Femur (tissue), 1 donor: ENCODE measurements at places on chromosomes 1 and 21.

DNA sequence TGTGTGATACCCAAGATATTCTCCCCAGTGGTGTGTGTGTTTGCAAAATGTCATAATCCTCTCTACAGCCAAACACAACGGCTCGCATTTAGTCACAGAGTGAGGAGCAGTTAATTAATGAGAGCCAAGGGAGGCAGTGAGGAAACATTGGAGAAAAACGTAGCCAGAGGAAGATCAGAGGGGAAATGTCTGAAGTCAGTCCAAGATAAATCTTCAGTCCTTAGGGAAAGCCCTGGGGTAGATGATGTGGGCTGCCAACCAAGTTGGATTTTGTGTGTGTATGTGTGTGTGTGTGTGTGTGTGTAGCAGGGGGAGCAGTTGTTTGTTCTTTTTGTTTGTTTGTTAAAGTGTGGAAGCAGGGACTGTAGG, 201.0 kb upstream of the PTBP2 start:
- DNase-seq: no peak

DNA sequence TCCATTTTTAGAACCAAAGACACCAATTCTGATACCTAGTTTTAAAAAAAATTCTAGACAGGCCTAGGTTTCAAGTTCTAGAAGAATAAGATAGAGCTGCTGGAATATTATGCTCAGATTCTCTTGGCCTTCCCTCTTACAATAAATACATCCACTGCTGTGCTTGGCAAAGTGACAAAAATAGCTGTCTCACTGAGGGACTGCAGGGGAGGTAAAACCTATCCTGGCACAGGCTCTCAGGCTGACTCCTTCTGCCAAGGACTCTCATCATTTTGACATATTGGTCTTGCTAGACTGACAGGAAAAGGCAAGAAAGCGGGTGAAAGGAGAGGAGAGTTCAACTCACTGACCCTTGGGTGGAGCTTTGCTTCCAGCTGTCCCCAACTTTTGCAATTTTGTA, 197.0 kb upstream of the LHX8 start:
- DNase-seq: no peak

DNA sequence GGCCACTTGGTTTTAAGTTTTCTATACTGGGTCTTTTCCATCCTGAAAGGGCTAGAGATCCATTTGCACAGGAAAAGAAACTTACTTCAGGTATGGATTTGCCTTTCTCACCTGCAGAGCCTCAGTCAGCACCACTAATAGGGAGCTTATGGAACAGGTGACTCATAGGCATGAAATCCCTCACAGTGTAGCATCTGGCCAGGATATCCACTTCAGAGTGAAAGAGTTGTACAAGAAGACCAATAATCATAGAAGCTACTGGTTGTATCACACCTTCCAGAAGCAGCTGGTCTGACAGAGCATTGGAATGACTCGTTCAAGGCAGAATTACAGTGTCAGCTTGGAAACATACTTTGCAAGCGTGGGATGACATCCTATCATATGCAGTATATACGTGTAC, 26.3 kb upstream of the SYT14 start:
- DNase-seq: no peak

DNA sequence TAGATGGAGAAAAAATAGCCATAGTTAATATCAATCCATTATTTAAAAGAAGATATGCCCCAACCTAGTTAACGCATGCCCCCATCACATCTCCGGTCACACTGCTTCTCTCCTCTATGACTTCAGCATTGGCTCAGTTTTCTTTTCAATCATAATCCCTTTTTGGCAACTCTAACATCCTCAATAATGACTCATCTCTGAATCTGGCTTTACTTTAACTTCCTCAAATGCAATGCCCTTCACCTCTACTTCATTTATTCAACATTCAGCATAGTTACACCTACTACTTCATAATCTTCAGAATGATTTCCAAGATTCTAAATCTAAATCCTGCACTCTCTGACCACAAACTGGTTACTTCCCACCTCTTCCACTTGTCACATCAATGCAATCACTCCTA, 417.3 kb downstream of the USH2A start:
- no peak for DNase-seq

GRCh38 chr1:43345120-43345519, 7.5 kb downstream of the MPL start:
- DNase-seq: no peak

DNA sequence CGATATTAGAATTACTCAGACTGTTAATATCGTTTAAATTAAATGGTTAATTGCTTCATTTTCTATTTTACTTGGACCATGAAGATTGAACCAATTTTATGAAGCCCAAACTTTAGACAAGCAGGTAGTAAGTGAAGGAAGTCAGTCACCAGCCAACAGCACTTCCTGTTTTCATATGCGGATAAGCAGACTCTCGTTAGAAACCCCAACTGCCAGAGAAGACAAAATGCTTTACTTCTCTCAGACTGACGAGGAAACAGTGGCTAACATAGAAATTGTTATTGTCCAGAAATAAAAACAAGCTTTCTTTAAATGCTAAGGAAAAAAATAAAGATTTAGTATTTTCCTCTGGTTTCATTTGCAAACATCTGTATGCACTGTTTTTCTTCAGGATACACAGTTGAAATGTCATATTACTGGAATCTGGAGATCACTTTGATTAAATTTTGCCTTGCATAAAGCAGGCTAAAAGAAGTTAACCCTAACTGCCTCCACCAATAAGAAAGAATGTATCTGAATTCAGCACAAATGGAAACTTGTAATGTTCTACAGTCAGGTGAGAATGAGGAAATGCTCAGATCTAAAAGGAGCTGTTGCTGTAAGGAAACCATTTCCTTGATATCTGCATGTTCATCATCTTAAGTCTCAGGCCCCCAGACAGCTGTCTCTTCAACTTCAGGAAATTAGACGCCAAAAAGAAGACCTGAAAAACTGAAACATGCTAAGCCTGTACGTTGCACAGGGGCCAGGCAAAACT, 129.8 kb upstream of the SAMSN1 start:
- DNase-seq: no peak

- peak; percentile 37 for DNase-seq
Measured at GRCh38 chr1:212566522-212567479, 41.8 kb upstream of the ATF3 start.

- DNase-seq: no peak
Measured at GRCh38 chr1:159869607-159870006, 7.2 kb upstream of the VSIG8 start.

DNA sequence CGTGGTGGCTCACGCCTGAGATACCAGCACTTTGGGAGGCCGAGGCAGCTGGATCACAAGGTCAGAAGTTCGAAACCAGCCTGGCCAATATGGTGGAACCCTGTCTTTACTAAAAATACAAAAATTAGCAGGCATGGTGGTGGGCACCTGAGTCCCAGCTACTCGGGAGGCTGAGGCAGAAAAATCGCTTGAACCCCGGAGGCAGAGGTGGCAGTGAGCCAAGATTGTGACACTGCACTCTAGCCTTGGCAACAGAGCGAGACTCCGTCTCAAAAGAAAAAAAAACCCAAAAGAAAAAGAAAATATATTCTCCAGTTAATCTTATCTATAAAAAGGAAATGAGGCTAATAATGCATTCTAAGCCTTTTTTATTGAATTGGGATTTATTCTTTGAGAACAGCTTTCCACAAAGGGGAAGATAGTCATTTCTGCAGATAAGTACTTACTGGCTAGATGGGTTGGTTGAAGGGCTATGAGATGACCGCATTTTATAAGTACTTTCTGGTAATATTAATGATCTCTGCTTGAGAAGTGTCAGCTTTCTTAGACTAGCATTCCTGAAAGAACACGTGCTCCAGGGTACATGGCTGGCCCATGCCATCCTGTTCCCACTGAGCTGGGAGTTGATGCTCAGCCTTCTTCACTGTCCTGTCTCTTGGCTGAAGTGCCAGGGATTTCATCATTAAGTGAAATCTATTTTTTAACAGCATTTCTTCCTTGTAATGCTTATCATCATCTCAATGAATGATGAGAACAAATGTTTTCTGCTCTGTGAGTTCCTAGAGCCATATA, 57.9 kb downstream of the SASS6 start:
- DNase-seq: no peak

DNA sequence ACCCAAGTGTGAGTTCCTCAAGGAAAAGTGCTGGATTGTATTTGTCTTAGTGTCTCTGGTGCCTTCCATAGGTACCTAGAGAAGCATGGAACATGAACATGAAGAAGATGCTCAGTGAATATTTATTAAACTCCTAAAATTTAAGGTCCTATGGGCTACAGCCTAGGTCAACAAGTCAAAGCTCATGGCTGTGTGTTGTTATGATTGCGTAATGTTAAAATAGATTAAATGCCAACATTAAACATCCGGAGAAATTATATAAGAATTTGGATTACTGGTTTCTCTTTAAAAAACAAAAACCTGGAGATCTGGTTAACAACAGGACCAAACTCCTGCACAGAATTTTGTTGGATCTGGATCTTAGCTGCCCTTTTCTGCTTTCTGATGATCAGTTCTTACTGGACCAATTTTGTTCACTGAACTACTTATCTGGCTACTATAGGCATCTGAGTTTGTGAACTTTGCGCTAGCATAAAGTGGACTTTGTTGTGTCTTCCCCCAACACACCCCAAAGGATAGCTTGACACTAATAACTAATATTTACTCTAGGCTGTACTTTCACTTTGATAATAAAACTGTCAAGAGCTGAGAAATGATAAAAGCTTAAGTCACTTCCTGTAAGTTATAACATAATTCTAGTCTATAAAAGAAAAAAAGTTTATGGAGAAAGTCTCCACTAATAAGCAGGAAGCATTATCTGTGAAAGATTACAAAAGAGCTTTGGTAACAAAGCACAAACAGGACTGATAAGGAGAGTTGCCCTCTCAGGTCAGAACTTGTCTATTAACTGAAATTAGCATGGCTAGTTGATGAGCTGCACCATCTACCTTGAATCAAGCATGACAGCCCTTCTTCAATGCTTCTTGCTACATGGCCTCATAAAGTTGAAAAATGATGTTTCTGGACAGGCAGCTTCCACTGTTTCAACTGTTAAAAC, 20.7 kb downstream of the F5 start:
- DNase-seq: no peak

- DNase-seq: peak; percentile 55
Measured at GRCh38 chr1:61585714-61586113, 139.2 kb downstream of the TM2D1 start.

DNA sequence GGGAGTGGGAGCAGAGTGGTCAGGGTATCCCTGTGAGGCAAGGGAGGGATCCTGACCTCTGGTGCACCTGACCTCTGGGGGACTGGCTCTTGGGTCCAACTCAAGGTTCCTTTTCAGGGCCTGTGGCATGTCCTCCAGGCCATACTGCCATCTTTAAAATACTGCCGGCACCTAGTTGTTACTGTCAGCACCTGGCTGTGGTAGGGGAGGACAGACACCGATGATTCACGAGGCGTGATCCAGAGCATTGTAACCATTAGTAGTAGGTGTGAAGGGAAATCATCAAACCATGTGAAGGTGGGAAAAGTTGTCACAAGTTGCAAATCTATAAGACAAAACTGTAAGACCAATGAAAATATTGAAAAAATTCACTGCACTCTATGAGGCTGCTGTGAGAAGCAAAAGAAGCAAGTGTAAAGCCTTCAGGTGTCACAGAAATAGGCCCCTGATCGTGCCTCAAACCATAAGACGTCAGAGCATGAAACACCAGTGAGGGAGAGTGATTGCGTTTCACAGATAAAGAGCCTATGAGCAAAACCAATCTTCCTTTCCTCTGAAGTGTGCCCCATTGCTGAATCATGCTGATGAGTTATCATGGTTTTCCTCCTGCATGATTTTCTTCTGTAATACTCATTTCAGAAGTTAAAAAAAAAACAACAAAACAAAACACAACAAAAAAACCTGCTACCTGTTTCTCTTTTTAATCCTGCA, 55.3 kb downstream of the CDC7 start:
- DNase-seq: no peak

DNA sequence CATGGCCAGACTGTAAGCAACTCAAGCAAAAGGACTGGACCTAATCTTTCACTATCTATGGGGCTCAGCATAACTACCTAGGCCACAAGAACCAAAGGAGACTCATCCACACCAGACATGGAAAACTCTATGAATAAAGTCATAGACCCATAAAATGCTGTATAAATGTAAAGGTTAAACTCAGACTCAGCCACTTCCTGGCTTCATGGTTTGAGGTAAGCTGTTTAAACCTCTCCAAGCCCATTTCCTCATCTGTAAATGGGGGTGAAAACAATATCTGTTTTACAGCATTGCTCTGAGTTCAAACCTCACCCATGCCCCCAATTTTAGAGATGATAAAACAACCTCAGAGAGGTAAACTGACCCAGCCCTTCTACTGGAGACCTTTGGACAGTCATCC, 4.0 kb upstream of the SMIM12 start:
- DNase-seq: no peak

- no peak for DNase-seq
Measured at GRCh38 chr1:114075105-114075504, 78.6 kb downstream of the SYT6 start.

DNA sequence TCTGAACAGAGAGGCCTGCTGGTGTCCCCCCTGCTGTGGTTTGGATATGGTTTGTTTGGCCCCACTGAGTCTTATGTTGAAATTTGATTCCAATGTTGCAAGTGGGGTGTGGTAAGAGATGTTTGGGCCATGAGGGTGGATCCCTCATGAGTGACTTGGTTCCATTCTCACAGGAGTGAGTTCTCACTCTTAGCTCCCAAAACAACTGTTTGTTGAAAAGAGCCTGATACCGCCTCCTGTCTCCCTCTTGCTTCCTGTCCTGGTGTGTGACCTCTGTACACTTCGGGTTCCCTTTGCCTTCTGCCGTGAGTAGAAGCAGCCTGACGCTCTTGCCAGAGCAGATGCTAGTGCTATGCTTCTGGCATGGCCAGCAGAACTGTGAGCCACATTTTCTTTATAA, 60.5 kb downstream of the C21orf91 start:
- DNase-seq: no peak

DNA sequence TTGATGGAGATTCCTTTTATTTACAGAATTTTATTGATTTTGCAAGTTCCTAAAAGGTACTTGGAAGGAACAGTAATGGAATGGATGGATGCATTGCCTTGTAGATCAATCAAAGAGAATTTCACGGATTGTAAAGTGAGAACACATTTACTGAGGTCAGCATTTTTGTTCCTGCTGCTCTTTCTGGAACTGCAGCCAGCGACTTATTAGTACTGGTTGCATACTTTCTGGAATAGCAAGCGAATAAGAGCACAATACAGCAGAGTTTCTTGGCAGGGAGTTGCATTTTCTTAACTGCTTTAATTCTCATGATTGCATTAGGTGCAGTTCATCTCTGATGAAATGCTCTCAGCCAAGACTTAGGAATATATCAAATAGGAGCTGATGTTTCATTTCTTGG, 106.1 kb upstream of the CHODL start:
- DNase-seq: peak; percentile 49

- no peak for DNase-seq
Measured at GRCh38 chr21:31930001-31930400, 57.2 kb downstream of the HUNK start.

DNA sequence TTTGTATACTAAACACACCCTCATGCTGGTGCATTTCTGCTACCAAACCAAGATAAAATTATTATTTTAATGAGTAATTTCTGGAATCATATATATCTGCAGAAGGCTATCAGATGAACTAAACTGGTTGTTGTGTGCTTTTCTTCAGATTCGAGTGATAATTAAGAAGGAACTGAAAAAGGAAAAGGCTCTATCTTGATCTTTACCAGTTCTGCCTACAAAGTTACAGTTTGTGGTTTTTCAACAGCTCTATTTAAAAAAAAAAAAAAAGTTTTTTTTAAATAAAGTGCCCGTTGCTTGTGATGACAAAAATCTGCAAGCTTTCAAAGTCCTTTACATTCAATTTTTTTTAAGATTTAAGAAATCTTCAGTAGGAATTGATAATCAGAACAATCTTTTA, 13.6 kb downstream of the DENND1B start:
- DNase-seq: no peak
